NCI-H1436 (cell line): ENCODE measurements at places on chromosomes 3 and 15.

GRCh38 chr3:194984066-194984465 lies 286.9 kb downstream of the XXYLT1 start:
- DNase-seq = no peak

GRCh38 chr3:129612534-129613366 lies 6.3 kb upstream of the PLXND1 start:
- DNase-seq = no peak

DNA sequence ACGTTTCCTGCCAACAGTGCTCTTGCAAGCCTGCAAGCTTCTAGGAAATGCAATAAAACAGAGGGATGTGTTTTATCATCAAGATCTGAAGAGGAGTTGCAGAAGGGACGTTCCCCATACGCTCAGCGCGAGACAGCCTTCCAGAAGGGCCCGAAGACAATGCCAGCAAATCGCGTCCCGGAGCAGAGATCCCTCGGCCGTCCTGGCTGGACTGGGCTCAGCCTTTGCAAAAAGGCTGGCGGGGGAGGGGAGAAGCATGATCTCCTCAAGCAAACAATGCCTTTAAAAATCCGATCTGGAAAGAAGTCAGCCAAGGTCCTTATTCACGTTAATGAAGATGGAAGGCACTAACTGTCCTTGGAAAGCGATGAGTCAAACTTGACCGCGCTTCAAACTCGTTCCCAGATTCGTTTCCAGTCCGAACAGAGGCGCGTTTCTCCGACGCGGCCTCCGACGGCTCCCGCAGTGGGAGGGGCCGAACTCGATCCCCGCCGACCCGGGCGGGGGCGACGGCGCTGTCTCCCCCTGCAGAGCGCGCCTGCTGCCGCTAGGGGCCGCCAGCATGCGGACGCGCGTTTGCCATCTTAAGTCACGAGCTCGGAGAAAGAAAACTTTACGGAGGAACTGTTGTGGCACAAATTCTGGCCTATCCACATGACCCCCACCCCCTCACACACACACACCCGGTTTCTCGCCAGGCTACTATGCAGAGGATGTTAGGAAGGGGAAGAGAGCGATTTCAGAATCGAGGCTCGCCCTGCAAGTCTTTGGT lies 5.5 kb downstream of the BCL6 start:
- peak; percentile 80 for DNase-seq

DNA sequence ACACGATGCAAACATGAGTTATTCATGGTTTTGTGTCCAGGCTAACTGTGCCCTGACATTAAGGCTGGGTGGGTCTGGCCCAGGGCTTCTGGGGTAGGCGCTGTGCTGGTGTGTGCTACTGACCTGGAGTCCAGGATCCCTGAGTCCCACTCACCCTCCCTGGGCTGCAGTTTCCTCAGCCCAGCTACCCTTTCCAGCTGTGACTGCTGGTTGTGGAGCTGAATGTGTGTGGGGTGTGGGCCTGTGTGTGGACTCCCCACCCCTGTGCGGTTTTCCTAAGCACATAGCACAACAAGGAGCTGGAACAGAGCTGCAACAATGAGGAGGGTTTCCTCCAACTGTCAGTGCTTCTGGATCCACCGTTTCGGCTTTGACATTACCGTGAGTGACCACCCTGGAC lies 38.0 kb downstream of the SMAD3 start:
- DNase-seq = no peak

DNA sequence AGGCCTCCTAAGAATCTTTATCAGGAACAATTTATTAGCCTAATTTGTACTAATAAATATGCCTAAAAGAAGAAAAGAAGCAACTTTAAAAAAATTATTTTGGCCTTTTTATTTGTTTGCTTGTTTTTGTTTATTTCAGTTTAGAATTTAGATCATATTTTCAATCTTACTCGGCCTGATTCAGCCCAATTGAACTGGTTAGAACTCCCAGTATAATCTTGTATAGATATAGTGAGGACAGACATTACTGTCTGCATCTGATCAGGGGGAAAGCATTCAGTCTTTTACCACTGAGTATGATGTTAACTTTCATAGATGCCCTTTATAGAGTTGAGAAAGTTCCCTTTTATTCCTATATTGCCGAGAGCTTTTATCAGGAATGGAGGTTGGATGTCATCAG lies 56.0 kb upstream of the CSTA start:
- DNase-seq = no peak

DNA sequence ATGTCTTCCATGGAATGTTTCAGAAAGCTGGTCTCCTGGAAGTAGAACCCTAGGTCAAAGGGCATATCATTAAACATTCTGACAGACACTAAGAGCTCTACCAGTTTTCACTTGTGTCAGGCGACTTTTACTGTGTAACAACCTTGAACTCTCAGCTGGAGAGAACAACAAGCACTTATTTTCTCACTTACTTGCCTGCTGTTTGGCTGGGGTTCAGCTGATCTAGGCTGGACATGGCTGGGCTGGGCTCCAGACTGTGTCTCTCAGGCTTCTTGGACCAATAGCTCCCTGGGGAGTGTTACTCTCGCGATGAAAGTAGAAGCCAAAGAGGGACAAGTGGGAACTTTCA lies 527.3 kb downstream of the SHQ1 start:
- no peak for DNase-seq

DNA sequence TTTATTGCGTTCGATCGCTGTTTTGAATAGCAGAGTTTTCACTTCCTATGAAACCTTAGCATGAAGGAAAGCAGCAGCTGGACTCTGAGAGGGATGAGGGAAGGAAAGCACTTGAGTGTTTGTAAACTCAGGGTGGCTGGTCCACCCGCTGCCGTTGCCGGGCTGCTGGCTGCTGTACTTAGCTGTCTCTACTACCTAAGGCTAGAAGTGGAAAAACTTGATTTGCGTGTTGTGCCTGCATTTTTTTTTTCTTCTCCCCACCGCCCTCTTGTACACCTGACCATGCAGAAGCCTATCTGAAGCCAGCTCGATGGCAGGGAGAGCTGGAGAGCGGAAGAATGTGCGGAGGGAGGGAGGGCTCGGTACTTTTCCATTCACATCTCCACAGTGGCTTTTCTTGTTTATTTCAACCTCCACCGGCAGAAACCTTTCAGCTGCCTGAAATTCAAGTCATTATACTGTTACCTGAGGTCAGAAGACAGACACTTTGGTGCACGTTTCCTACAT lies 4.8 kb upstream of the BCL6 start:
- no peak for DNase-seq

DNA sequence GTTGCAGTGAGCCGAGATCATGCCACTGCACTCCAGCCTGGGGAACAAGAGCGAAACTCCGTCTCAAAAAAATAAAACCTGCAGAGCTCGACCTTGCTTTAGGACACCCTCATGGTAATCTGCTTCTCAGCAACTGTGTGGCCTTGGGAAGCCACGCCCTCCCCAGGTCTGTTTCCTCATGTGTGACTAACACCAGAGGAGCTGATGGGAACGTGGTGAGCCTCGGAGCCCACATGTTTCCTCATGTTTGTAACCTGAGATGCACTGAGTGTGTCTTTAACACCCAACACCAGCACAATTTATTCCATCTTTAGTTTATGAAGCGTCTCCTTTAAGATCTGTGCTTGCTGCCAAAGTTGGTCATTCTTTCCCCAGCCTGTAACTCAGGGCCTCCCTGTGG lies 142.8 kb downstream of the OCA2 start:
- no peak for DNase-seq

- no peak for DNase-seq
Observed at GRCh38 chr15:89504166-89504565, 7.8 kb upstream of the RHCG start.
